ENCODE measurements at places on chromosomes 7 and 10.
A peak's percentile ranks its signal among the peaks of the same experiment; 100 is the strongest.

DNA sequence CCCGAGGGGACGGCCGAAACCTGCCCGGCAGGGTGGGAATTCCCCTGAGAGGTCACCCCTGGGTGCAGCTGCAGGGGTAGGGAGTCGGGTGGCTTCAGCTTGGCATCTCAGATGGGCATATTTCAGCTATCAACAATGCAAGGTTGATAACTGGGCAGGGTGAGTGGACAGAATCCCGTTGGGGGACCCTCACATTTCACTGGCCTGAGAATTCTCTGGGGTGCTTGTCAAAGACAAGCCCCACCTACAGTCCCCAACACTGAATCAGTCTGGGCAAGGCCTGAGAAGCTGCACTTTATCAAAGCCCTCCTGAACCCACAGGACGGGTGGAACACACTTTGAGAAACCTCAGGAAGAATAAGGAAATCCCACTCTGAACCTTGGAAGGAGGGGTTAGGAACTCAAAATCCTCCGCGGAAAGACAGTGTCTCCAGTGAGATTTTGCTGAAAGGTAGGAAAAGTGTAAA is 3.1 kb downstream of the RGS10 start:
- no peak for DNase-seq

- DNase-seq: peak; percentile 90
These were observed at the start of gene AQP1 for GRCh38 chr7:30911561-30911969. TSS of gene AQP1 (plus strand) at chr7:30911853. CDS start at chr7:30911910, 57 bp downstream.

- peak; percentile 54 for DNase-seq
These were observed 20.9 kb downstream of the RAMP3 start for GRCh38 chr7:45178241-45179225.

DNA sequence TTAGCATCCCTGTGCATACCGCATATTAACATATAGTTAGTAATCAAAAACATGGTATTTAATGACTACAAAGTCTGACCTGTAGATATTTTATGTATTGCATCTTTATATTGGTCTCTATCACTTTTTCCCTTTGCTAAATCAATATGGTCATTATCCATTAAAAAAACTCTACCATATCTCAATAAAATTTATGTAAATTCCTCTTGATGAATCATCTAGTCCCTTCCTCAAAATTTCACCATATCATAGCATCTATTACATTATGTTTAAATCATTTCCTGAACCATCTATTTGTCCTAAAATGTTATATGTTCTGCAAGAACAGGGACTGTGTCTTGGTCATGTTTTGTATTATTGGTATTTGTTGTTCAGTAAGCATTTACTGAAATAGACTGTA is 7.7 kb upstream of the ING3 start:
- DNase-seq: no peak

DNA sequence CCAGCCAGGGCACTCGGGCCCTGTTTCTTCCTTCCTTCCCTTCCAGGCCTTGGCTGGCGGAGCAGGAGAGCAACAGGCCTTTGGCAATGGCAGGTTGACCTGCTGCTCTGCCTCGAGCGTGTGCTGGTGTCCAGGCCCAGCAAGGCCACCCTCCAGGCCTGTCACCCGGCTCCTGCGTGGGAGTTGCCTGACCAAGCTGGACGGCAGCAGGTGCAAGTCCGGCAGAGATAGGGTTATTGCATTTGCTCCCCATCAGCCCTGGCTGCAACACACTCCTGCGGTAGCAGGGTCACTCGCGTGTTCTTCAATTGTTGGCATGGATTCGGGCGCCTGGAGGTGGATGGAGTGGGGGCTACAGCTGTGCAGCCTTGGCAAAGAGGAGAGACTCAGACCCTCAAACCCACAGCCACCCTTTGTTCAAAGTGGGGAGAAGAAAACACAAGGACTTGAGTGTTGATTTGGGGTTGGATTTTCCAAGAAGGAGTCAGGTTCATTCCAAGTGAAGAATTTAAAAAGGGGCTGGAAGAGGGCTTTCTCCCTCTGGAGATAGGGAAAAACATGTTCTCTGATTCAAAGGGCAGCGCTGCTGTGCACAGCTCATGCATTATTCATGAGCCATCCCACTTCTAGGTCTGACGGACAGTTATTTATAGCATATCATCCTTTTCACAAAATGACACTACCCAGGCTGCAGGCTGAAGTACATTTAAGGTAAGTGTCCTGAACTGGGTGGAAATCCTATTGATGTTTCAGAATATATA is 64.2 kb upstream of the PITRM1 start:
- DNase-seq: no peak

GRCh38 chr7:2054927-2055326 is 177.8 kb downstream of the MAD1L1 start:
- DNase-seq: no peak

GRCh38 chr7:108805808-108806397 is 236.2 kb downstream of the DNAJB9 start:
- no peak for DNase-seq

GRCh38 chr7:79820387-79820786 is 314.2 kb upstream of the GNAI1 start:
- peak; percentile 68 for DNase-seq

- DNase-seq: no peak
These were observed 13.9 kb upstream of the LANCL2 start for GRCh38 chr7:55351263-55351662.

DNA sequence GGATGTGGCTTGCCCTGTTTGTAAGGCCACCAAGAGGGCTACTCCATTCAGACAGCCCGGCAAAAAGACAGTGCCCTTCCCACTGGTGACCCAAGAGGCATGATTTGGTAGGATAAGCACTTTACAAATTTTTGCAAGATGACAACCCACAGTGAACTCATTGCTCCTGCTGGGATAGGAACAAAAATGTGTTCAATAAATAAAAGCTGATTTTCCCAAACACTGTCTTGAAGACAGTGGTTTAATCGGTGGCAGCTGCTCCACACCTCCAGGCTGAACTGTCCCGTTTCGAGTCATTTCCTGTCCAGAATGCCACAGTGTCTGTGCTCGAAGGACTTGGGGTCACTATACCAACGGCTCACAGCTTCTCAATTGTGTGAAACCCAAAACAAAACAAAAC is 45.1 kb upstream of the NPTX2 start:
- DNase-seq: no peak

DNA sequence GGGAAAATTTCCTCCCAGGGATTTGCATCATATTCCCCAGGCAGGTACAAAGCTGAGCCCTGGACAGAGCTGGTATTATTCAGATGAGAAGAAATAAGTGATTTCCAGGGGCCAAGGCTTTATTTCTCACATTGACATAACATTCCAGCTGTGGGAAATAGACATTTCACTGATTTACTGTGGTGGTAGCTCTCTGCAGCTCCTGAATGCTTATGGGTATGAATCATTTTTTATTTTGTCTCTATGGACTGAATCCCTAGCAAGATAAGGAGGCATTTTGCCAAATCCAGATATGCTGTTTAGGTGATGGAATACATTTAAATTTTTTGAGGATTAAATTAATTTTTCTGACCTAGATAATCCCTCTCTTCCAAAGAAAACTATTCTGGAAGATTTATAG is 97.9 kb downstream of the MTPN start:
- no peak for DNase-seq

DNA sequence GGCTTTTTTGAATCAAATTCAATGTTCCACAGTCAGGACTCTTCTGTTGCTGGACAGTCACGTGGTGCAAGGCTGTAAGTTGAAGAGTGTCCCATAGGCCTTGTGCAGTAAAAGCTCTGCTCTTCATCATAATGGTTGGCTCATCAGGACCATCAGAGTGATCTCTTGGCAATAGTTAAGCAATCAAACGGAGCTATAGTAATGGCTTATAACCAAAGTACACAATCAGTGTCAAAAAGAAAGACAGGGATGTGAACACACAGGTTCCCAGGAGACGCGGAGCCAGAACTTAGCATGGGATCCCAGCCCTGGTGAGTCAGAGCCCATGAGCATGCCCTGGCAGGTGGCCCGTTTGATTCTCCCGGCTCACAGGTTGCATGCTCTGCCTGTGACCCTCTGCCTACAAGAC is 10.8 kb upstream of the GPNMB start:
- DNase-seq: no peak

DNA sequence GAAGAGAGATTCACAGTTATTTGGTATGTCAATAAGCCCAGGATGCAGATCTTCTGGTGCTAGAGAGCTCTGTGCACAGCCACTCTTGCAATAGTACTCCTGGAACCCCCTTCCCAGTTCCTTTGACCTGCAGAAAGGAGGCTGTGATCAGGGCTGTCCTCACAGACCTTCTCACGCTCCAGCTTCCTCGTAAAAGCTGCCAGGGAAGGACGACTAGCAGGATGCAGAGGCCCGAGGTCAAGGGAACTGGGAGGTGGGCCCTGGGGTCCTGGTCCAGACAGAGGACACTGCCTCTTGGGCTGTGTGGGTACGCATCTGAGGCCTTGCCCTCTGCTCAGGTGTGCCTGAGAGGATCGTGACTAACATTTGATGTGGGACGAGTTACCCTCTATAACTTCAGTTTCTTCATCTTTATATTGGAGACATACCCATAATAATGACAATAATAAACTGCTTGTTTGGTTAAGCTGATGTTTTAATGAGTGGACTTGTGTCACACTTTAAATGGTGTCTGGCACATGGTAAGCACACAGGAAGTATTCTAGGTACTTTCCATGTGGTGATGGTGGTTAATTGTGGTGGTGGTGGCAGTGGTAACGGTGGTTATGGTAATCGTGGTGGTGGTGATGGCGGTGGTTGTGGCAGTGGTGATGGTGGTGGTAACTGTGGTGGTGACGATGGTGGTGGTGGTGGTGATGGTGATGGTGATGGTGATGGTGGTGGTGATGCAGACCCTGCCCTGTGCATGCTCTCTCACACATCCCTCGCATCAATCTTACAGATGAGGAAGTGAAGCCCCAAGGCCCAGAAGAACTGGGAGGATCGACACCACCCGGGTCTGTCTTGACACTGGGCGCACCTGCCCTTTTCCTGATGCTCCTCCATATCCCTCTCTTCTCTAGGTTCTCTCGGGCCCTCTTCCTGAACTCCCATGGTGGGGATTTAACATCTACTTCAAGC is 235.2 kb upstream of the GRB10 start:
- DNase-seq: no peak

- DNase-seq: peak; percentile 69
These were observed 660 bp upstream of the HHEX start for GRCh38 chr10:92688927-92689662.

DNA sequence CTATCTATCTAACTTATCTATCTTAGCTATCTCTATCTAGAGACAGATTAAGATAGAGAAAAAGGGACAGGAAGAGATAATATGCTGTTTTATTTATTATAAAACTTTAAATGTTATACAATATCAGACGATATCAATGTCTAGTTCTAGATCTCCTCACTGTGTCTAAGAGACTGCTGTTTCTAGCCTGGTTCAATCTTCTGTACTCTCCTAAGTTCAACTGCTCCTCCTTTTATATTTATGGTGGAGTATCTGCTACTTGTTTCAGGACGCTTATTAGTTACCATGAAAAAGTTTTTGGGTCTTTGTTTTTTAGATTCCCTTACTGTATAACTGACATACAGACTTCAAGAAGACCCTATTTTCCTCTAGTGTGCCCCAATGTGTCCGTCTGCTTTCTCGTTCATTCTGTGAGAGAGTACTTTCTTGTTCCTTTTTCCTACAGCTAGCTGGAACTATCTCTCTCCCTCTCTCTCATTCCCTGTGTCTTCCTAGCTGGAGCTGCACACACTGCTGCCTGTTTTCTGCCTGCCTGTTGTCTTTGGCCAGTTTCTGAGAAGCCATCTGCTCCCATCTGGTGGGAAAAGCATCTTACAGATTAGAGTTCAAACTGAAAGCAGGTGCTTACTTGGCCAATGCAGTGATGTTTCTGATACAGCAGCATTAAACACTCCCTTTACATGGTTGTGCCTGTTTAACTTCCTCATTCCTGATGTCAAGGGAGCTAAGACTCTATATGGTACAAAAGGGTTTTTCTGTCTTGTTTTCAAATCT is 49.4 kb upstream of the ARL4A start:
- DNase-seq: no peak

GRCh38 chr7:137196648-137197047 is 146.9 kb downstream of the PTN start:
- no peak for DNase-seq

DNA sequence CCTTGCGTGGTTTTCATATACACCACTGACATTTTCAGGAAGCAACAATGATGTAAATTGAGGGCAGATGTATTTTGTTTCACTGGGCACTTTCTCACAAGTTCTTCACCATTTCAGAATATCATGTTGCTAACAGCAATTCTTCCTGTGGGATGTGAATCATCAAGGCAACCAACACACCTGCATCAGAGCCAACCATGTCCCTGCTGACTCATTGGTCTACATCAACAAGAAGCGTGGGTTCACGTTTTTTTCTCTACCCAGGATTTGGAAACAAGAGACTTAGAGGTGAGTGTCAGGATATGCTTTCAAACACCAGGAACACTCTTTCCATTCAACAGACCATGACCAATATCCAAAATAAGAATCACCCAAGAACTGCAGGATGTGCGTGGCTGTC is 203.9 kb downstream of the TEX36 start:
- DNase-seq: no peak

- no peak for DNase-seq
These were observed 137.3 kb upstream of the GNAI1 start for GRCh38 chr7:79997345-79997744.

DNA sequence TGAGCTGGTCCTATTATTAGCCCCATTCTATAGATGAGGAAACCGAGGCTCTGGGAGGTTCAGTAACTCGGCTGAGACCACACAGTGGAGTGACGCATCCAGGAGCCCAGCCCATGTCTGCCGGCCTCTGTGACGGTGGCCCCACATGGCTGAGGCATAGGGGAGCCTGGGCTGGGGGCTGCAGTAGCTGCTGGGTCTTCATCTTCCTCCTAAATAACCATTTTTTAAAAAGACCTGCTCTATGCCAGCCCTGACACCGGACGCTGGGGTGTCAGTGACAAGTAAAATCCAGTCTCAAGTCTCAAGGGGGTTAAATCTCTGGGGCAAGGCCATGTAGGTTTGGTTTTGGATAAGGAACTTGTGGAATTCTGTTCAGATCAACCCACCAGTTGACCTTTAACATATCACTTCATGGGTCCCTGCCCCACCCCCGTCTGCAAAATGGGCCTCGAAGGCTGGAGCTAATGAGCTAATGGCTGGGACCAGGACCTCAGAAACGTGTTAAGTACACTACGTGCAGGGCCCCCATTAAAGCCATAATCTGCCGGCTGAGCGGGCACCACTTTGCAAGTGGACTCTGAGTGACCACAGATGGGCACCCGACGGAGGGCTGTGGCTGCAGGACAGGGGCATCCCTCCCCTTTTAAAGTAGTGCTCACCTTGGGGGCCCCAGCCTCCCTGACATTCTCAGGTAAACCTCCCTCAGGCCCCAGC is 136.5 kb upstream of the UNC5B start:
- DNase-seq: peak; percentile 55

DNA sequence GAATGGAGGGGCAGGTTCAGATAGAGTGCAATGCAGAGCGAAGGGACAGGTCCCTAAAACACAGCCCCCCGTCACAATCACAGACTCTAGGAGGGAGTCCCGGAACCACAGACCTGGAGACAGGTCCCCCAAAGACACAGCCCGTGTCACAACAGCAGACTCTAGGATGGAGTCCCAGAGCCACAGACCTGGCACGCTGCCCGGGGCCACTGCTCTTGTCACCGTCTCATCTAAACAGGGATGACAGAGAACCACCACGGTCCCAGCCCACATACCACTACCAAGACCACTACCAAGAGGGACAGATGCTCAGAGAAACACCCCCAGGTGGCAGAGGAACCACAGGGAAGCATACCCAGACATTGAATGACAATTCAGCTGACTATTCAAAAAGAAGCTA is 183.9 kb downstream of the TCERG1L start:
- DNase-seq: no peak
